COLO829 (cell line): ENCODE measurements at places on chromosomes 3 and 15.
A peak's percentile ranks its signal among the peaks of the same experiment; 100 is the strongest.

- no peak for DNase-seq
These were observed 13.1 kb downstream of the NPTN start for GRCh38 chr15:73620078-73620477.

GRCh38 chr15:47796339-47796738 lies 79.0 kb downstream of the SEMA6D start:
- no peak for DNase-seq

- no peak for DNase-seq
These were observed 330.3 kb downstream of the SHQ1 start for GRCh38 chr3:72517921-72518424.

DNA sequence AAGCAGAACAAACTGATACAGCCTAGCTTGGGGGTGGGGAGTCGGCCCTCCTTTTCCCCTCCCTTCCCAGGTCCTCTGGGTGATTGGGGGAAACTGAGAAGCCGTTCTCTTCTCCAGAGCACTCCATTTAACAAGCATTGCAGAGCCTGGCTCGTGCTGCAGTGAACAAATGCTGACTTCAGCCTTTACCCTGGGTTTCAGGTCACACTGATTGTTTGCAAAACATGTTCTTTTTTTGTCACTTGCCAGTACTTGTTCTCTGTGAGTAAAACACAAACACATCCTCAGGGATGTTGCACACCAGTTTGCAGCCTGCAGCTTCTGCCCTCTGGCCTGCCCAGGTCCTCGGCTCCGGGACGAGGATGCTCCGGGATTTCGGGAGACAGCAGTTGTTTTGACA lies 132.8 kb downstream of the PGPEP1L start:
- no peak for DNase-seq

GRCh38 chr15:88202231-88202630 lies 54.3 kb downstream of the NTRK3 start:
- peak; percentile 56 for DNase-seq

- peak; percentile 14 for DNase-seq
These were observed 168.4 kb upstream of the ARRDC4 start for GRCh38 chr15:97791824-97792792.

DNA sequence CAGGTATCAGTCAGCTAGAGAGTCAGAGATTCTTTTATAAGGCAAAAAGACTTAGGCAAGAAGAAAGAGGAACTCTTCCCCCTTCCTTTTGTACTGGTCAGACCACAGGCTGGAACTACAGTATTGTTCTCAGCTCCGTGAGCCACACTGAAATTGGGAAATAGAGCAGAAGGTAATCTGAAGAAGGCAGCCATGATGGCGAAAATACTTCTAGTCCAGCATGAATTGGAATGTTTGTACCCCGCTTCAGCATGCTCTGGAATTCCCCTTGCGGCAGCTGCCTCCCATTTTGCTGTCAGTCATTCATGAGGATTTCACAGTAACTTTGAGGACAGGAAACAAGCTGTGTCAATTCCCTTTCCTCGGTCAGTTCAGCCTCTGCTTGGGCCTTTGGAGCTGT lies 96.2 kb downstream of the CORO2B start:
- DNase-seq, result no peak

- DNase-seq, result no peak
These were observed 56.2 kb upstream of the PEX5L start for GRCh38 chr3:180092889-180093288.

GRCh38 chr15:60351066-60351465 lies 46.7 kb downstream of the ANXA2 start:
- no peak for DNase-seq

DNA sequence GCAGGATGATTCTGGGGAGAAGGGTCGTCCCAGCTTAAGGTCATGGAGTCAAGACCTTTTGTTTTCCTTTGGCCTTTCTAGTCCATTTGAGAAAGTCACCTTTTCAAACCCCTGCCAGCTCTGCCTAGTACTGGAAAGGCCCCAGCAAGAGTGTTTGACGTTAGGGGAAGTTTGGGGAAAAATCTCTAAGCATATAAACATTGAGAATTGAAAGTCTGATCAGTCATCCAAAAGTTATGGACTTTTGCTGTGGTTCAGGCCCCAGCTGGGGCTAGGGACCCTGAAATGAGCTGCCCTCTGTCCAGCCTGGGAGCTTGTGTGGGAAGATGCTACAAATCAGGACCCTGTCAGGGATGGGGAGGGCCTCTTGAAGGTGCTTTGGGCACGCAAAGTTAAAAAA lies 21.6 kb downstream of the SLC6A6 start:
- DNase-seq, result no peak

- DNase-seq, result no peak
These were observed 143.2 kb downstream of the RAP2B start for GRCh38 chr3:153305189-153305588.

DNA sequence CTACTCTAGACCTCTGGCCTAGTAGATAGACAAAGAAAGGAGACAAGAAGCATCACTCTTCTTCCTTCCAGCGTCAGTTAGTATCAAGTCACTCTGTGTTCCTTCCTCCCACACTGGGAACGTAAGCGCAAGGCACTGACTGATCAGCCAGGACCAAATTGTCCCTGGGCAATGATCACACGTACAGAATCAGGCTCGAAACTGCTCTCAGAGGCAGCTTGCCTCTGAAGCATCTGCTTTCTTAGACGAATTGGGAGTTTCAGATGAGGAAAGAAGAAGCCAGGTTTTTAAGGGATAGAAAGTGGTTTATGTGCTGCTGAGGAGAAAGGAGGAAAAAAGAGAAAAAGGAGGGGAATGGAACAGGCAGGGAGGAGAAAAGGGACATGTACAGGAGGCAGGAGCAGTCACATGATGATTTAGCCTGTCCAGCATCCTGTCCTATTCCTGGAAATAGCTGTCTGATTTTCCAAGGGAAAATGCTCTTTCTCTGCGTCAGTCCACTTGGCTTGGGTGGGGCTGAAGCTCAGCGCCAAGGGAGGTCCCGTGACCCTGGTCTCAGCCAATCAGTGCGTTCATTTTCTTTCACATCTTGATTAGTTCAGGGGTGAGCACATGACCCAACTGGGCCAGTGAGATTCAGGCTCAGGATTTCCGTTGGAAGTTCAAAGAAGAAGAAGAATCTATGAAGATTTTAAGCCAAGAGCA lies 102.0 kb upstream of the PRICKLE2 start:
- no peak for DNase-seq

- DNase-seq, result no peak
These were observed 34.6 kb upstream of the FGD5 start for GRCh38 chr3:14784087-14784681.

- DNase-seq, result no peak
These were observed 98.9 kb upstream of the ST8SIA2 start for GRCh38 chr15:92294759-92295158.
